ENCODE measurements at places on chromosomes 2 and 18.

DNA sequence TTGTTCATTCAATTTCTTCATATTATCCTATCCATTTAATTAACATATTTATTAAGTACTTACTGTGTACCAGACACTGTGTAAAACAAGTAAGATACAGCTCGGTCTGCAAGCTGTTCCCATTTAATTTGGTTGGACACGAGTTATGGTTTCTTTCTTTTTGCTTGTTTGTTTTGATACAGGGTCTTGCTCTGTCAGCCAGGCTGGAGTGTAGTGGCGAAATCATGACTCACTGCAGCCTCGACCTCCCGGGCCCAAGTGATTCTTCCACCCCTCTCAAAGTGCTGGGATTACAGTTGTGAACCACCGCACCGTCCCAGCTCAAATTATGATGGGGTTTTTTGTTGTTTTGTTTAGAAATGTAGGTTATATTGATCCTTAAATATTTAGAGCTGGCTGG lies 9.0 kb downstream of the CYBRD1 start:
- no peak for DNase-seq

GRCh38 chr2:174607989-174608865 lies 10.6 kb upstream of the WIPF1 start:
- DNase-seq, result no peak

DNA sequence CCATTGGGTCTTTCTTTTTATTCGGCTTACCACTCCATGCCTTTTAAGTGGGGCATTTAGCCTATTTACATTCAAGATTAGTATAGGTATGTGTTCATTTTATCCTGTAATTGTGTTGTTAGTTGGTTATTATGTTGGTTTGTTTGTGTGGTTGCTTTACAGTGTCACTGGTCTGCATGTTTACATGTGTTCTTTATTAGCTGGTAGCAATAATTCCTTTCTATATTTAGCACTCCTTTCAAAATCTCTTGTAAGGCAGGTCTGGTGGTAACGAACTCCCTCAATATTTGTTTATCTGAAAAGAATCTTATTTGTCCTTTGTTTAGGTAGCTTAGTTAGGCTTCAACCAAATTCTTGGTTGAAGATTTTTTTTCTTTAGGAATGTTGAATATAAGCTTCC lies 68.7 kb upstream of the XDH start:
- no peak for DNase-seq

- no peak for DNase-seq
Observed at GRCh38 chr2:160429248-160430000, 64.2 kb downstream of the RBMS1 start.

- no peak for DNase-seq
Observed at GRCh38 chr2:27501042-27501441, 4.4 kb downstream of the GCKR start.

GRCh38 chr2:39491653-39492052 lies 54.6 kb upstream of the MAP4K3 start:
- no peak for DNase-seq

GRCh38 chr2:26563686-26564085 lies 77.5 kb downstream of the CIB4 start:
- no peak for DNase-seq

DNA sequence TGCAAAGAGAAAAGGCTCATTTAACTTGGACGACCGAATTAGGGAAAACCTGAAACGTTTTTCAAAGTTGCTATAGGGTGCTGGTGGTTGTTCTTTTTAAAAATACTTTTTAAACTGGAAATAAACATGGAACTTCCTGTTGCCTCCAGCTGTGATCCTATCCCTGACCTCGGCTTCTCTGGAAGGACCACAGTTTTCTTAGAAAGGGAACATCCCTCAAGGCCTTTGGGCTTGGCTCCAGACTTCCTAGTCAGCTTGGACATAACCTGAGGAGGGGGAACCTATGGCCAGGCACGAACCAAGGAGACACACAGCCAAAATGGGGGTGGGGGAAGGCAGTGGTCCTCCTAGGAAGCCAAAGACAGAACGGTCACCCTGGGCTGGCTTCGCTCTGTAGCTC lies 57.7 kb downstream of the CENPO start:
- no peak for DNase-seq

GRCh38 chr2:203709416-203710040 lies 3.1 kb downstream of the CD28 start:
- DNase-seq, result no peak

DNA sequence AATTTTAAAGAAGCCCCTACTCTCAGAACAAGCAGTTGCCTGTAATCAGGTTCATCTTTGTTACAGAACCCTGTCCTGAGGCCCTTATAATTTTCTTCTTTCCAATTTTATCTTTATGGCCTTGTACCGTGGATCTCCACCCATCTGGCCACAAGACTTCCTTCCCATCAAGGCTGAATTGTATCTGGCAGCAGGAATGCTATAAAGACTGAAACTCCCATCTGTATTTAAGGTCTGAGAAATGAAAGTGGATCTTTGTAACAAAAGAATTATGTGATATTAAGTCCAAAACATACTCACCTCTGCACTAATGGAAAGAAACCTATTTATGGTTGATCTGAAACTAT lies 91.8 kb downstream of the METTL8 start:
- peak; percentile 44 for DNase-seq

DNA sequence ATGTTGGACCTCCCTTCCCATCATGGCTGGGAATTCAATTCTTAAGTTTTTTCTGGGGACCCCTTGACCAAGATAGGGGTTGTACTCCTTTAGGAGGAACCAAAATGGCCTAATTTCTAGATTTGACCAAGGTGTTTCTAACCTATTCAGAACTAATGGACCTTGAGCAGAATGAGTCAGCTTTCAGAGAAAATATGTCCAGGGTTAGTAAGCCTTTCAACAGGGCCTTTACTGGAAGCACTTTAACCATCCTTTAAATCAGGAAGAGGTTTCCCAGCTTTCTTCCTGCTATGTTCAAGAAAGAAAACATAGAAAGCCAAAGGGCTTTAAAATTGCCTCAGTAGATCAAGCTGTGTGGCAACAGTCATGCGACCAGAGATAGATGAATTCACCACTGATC lies 1184.9 kb upstream of the ACVR2A start:
- DNase-seq, result no peak

GRCh38 chr2:23487735-23488492 lies 102.9 kb downstream of the KLHL29 start:
- DNase-seq, result peak; percentile 46

DNA sequence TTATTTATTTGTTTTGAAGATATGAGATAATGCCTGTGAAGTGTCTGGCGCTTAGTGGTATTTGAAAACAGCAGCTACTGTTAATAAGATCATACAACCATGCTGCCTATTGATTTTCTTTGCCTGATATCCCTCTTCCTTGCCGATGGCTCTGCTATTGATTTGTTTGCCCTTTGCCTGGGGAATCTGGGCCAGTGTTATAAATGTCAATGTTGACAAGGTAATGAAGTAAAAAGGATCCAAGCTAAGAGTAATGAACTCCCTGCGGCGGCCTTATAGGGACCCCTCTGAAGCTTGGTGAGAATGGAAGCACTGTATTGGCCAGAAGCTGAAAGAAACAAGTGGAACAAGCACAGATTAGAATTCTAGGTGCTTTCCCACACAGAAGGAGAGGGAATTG lies 854.6 kb downstream of the CNTNAP5 start:
- no peak for DNase-seq

- peak; percentile 25 for DNase-seq
Observed at GRCh38 chr2:28199995-28200679, 192.5 kb upstream of the FOSL2 start.

DNA sequence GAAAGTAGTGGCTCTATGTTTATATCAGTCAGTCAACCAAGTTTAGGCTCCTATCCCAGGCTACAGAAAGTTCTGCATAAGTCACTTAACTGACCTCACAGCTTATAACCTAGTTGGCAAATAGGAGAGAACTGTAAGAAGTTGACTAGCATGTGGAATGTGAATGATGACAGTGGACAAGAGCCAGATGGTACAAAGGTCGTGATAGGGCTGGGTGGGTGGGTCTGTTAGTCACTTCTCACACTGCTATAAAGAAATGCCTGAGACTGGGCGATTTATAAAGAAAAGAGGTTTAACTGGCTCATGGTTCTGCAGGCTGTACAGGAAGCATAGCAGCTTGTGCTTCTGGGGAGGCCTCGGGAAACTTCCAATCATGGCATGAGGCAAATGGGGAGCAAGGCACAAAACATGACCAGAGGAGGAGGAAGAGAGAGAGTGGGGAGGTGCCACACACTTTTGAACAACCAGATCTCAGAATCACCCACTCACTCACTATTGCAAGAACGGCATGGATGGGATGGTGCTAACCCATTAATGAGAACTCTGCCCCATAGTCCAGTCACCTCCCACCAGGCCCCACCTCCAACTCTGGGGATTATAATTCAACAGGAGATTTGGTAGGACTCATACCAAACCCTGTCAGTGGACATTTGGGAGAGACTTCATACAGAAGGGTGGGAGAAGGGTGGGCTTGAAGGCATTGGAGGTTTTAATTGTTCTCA lies 68.8 kb downstream of the LTBP1 start:
- DNase-seq, result peak; percentile 26

GRCh38 chr2:207334624-207335371 lies 169.1 kb upstream of the KLF7 start:
- DNase-seq, result peak; percentile 87

GRCh38 chr2:101983486-101983885 lies 8.3 kb upstream of the IL1R2 start:
- peak; percentile 62 for DNase-seq

GRCh38 chr18:78774741-78775141 lies 204.9 kb upstream of the SALL3 start:
- DNase-seq, result no peak

DNA sequence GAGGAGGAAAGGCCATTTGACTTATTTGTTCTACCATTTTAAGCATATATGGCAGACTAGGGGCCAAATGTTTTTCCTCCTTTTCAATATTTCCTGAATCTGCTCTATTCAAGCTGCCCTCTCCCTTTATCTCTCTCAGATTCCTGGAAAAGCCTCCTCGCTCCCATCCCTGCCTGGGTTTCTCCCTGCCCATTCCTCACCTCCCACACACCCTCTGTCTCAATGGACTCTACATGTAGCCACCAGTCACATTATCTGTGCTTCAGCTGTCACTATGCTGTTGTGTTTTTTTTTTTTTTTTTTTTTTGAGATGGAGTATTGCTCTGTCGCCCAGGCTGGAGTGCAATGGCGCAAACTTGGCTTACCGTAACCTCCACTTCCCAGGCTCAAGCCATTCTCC lies 22.9 kb downstream of the TYMS start:
- DNase-seq, result no peak

DNA sequence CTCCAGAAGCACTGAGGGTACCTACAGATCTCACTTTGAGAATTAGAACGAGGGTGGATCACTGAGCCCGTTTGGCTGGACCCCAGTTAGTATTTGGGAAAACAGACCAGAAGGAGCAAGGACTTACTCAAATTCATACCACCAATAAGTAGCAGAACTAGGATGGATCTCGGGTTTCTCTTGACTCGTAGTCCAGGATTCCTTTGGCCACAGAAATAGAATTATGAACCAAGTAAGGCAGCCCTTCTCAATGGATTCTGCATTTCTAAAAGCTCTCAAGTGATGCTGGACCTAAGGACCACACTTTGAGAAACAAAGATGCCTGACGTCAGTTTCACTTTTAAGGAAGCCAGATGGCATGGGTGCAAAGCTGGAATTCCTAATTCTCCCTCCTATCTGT lies 153.0 kb downstream of the KLHL29 start:
- DNase-seq, result no peak
